ENCODE measurements at places on chromosomes 6 and 20.
A peak's percentile ranks its signal among the peaks of the same experiment; 100 is the strongest.

GRCh38 chr6:110662490-110663211 lies 152.6 kb downstream of the CDK19 start:
- DNase-seq, result no peak

GRCh38 chr6:147285087-147285855 lies 81.1 kb downstream of the STXBP5 start:
- DNase-seq, result no peak

DNA sequence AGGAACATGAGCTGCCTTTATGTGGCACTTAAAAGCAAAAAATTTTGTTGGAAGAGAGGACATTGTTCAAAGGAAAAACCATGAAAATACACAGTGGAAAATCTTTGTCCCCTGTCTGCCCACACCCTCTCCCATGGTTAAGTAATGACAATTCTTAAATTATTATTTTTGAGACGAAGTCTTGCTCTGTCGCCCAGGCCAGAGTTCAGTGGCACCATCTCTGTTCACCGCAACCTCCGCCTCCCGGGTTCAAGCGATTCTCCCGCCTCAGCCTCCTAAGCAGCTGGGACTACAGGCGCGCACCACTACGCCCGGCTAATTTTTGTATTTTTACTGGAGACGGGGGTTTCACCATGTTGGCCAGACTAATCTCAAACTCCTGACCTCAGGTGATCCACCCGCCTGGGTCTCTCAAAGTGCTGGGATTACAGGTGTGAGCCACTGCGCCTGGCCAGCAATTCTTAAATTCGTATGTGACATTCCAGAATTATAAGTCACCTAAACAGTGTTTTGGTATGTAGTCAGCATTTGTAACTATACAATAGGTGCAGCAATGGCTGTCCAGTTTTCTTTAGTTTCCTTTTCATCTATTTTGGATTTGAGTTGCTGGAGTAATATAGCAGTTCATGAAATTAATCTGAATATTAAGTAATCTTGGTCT lies 636 bp upstream of the SSR1 start:
- DNase-seq, result no peak

GRCh38 chr20:5001174-5002076 lies at the start of gene SLC23A2:
SLC23A2 (minus strand) TSS chr20:5001510; CDS start chr20:4932562, 68,948 bp downstream.
- no peak for DNase-seq

GRCh38 chr6:157990321-157991066 lies 8.8 kb downstream of the SYNJ2 start:
- DNase-seq, result no peak

GRCh38 chr6:116446399-116446798 lies 14.8 kb upstream of the CALHM6 start:
- DNase-seq, result no peak

GRCh38 chr6:131787079-131787478 lies 20.7 kb upstream of the ENPP1 start:
- no peak for DNase-seq

GRCh38 chr20:51027035-51027795 lies 4.3 kb upstream of the KCNG1 start:
- no peak for DNase-seq

DNA sequence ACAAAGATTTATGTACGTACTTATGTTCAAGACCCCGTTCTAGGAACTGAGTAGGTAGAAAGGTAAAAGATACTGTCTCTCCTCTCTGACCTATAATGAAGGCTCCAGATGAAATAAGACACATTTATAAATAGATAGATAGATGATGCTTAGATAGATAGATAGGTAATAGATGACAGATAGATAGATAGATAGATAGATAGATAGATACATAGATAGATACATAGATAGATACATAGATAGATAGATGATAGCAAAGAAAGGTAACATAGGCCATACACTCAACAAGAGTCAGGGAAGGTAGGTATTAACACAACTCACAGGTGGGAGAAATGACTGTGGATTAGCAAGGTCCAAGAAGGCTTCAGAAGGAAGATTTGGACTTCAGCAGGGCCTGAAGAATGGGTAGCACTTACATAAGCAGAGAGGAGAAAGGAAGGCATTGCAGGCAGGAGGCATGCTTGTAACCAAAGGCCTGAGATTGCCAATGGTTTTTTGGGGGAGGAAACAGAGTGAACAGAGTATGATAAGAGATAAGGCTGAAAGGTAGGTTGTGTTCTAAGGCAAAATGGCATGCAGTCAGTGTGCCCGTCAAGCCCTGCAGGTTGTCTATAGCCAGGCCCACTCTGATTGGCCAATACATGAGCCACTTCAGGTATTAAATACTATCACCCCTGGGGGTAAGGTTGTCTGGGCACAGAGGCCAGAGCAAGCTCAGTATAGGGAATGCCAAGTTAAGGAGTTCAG lies 7.7 kb upstream of the MYB start:
- DNase-seq, result no peak

- no peak for DNase-seq
Observed at GRCh38 chr6:79818471-79818870, 128.9 kb downstream of the ELOVL4 start.

DNA sequence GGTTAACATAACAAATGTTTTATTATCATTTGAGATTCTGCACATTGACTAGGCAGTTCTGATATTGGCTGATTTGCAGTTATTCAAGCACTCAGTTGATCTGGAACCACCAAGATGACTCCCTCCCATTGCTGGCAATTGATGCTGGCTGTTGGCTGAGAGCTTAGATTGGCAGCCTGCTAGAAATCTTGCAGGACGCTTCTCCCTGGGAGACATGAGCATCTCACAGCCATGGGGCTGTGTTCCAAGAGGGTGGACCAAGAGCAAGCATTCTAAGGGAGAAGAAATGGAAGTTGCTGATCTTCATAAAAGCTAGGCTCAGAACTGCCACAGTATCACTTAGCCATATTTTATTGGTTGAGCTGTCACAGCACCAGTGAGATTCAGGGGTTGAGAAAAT lies 233.4 kb upstream of the ID4 start:
- DNase-seq, result no peak

- peak; percentile 92 for DNase-seq
Observed at GRCh38 chr20:53939572-53940359, 130.6 kb downstream of the BCAS1 start.

DNA sequence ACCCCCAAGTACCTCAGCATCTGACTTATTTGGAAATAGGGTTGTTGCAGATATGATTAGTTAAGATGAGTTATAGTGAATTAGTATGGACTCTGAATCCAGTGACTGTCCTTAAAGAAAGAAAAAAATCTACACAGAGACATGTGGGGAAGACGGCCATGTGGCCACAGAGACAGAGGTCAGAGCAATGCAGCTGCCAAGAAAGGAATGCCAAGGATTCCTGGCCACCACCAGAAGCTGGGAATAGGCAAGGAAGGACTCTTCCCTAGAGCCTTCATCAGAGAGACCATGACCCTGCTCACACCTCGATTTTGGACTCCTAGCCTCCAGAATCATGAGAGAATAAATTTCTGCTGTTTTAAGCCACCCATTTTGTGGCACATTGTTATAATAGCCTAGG lies 81.8 kb downstream of the FYN start:
- no peak for DNase-seq

DNA sequence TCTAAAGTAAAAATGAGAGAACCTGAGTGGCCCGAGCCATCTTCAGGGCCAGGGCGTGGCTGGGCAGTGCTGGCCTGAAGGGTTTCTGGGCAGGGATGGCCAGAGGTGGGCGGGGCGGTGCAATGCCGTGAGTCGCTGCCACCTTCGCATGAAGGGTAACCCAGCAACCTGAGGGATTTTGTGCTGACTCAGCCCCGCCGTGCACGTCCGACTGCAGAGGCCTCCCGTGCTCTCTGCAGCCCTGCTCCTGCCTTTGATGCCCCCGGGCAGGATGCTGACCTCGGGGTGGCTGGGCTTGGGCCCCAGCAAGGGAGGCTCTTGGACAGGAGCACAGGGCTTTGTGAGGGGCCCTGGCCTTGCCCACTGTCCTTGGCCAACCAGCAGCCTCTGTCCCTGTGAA lies 81.7 kb upstream of the GATA5 start:
- DNase-seq, result no peak

- no peak for DNase-seq
Observed at GRCh38 chr6:54083287-54083686, 28.0 kb upstream of the MLIP start.

DNA sequence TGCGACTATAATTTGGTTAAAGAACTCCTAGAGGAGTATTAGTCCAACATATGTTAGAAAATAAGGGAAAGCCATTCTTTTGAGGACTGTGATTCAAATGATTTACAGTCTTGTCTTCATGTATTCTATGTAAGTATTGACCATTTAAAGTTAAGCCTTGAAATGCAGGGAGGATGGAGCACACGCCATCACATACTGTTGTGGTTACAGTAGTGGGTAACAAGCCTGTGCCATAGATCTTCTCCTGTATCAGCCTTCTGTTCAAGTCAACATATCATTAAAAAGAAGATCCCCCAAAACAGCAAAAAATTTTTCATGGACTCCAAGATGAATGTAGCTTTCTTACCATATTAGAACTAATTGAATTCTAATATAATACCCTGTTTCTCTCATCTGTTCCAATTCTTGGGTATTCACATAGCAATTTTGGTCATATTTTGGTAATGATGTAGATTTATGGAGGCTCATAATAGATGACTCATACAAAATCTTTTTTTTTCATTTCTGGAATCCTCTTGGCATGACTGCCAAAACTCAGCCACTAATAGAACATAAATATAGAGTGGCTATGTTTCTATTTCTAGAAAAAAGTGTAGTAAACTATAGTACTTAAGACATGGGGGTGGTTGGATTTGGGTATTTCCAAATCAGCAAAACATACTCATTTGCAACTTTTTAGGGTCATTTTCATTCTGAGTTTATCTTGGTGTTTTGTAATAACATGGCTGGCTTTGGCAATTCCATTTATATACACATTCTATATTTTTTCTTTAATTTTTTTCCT lies 413.5 kb downstream of the BCKDHB start:
- DNase-seq, result no peak

- no peak for DNase-seq
Observed at GRCh38 chr6:84280030-84280429, 52.6 kb upstream of the CEP162 start.

GRCh38 chr6:157328108-157328692 lies 4.9 kb upstream of the TMEM242 start:
- DNase-seq, result no peak

DNA sequence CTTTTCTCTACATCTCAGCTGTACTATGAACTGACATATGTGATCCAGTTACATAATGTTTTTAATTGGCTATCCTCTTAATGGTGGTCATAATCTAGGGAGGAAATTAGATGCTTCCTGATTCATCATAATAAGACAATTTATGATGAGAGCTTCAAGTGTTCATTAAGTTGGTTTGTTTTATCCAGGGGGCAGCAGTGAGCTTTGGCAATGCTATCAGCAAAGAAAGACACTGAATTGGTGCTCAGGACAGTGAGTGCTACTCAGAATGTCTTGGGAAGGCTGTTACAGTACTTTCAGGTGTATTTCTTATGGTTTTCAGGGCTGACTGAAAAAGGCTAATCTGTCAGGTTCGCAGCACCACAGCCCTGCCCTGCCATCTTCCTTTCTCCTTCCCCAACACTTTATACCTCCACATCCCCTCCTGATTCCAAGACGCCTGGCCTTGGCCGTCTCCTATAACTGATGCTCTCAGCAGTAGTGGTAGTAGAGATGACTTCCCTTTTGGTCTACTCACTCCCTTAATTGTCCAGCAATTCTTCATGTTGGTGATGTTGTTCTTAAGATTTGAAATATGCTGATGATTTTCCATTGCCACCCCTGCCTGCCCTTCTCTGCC lies 67.0 kb upstream of the TNFAIP3 start:
- DNase-seq, result no peak

- no peak for DNase-seq
Observed at GRCh38 chr6:131958542-131959470, 7.6 kb upstream of the CCN2 start.

GRCh38 chr6:97049253-97050011 lies 124.9 kb downstream of the KLHL32 start:
- no peak for DNase-seq

DNA sequence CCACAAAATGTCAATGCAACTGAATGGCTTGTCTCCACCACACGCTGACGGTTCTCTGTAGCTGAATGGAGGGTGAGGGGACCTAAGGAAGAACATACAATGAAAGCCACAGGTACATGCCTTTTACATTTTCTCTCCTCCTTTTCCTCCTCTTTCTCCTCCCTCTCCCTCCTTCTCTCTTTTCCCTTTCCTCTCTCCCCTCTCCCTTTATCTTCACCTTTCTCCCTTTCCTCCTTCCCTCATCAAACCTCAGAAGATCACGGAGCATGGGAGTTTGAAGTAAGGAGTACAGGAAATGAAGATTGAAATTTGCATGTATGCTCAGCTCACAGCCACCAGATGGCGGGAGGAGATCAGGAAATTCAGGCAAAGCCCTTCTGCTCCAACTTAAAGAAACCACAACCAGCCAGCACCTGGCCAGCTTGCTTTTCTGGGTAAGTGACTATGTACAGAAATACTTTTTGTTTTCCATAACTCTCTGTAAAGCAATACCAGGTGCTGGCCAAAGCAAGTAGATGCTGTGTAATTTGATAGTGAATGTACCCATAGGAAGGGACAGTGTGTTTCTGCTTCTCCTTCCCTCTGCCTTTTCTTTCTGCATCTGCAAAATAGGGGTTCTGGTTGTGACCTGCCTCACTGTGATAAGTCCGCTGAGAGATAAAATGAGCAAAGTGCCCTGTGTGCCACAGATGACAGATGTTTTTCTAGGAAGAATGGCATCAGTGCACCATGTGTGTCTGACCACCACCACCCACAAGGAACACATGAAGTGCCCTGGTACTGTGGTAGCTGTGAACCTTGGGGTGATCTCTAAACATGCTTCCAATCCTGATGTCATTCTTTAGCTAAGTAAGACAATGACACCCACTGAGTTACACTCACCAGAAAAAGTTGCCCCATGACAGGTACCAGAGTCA lies 18.6 kb upstream of the FOXO3 start:
- DNase-seq, result no peak

- DNase-seq, result no peak
Observed at GRCh38 chr6:33947916-33948594, 144.3 kb upstream of the MLN start.

DNA sequence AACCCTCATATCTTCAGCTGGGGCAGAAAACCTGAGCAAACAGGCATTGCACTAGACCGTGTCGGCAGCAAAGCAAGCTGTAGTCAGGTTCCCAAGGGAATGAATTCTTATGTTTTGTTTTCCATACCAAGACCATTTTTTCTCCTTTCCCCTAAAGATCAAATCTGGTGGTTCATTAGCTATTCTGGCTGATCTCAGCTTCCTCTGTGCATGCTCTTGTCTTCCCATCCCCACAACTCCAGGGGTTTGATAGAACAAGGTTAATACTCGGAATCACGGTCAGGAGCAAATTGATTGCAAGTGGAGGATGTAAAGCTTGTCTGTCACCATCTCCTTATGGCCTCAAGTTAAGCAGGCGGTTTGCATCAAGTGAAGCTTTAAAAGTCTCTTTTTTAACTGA lies 778.8 kb downstream of the KIF16B start:
- DNase-seq, result no peak

GRCh38 chr6:130431346-130431852 lies 65.6 kb downstream of the TMEM200A start:
- DNase-seq, result no peak

- DNase-seq, result no peak
Observed at GRCh38 chr6:117933471-117933870, 26.4 kb downstream of the SLC35F1 start.
